ENCODE measurements at places on chromosomes 11 and 22.

- DNase-seq: no peak
Measured at GRCh38 chr22:41816241-41816640, 15.8 kb downstream of the CCDC134 start.

GRCh38 chr11:8948886-8949285 is 6.1 kb upstream of the ASCL3 start:
- no peak for DNase-seq

- no peak for DNase-seq
Measured at GRCh38 chr22:39431821-39432251, 25.0 kb upstream of the MGAT3 start.

DNA sequence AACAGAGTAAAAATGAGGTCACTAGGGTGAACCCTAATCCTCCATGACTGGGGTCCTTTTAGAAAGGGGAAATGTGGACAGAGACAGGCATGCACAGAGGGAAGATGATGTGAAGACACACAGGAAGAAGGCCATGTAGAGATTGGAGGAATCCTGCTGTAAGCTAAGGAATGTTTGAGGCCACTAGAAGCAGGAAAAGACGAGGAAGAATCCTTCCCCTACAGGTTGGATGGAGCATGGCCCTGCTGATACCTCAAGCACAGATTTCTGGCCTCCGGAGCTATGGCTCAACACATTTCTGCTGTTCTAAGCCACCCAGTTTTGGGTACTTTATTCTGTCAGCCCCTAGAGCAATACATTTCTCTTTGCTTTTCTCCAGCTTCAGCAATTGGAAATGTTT is 486.9 kb downstream of the MIAT start:
- no peak for DNase-seq

DNA sequence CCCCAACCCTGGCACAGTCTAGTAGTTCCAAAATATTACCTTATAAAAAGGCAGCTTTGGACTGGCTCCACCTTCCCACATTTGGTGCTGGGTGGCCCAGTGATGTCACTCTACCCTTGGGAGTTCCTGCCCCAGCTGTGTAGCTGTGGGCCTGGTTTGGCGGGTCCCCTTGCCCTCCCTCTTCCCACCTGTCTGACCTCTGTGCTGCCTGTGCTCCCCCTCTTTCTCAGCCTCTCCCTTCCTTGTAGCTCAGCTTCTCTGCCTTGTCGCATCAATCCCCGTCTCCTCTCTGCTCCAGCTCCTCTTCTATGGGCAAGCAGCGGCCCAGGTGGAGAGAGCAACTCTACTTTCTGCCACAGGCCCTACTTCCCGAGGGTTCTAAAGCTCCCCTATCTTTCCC is 54.6 kb downstream of the CHRDL2 start:
- DNase-seq: no peak

DNA sequence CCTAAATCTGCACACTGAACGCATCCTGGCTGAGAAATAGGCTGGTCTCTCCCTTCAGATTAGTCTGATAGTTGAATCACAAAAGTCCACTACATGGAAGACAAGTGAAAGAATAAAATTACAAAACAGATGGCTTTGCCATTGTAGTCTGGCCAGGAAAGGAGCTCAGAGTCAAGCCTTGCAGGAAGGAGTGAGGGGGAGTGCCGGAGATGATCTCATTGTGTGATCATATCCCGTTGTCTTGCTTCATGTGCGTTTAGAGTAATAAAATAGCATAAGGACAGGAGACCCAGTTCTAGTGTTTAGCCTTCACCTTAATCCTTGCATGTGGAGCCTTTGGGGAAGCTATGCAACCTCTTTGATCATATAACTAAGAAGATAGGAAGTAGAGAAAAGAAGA is 666.7 kb upstream of the RAG2 start:
- DNase-seq: no peak

GRCh38 chr22:19597399-19597735 is 73.2 kb upstream of the CLDN5 start:
- DNase-seq: peak; percentile 67

- no peak for DNase-seq
Measured at GRCh38 chr11:133011604-133012003, 520.7 kb downstream of the OPCML start.

DNA sequence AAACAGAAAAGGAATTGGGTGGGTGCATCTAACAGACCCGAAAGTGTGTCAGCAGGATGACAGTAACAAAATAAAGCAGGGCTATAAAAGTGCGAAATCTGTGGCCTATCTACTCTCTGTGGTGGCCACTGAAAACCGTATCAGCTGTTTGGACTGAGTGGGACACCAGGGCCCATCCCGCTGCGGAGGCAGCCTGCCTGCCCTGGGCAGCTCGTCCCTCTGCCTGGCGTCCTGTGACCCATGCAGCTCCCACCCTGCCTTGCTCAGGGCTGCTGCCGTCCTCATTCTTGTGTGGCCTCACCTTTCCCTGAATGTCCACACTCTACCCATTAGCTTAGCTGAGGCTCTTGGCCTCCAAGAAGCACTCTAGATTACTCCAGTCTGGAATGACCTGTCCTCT is 30.4 kb downstream of the CARS1 start:
- no peak for DNase-seq

GRCh38 chr22:36870250-36870649 is 9.4 kb downstream of the NCF4 start:
- DNase-seq: no peak

DNA sequence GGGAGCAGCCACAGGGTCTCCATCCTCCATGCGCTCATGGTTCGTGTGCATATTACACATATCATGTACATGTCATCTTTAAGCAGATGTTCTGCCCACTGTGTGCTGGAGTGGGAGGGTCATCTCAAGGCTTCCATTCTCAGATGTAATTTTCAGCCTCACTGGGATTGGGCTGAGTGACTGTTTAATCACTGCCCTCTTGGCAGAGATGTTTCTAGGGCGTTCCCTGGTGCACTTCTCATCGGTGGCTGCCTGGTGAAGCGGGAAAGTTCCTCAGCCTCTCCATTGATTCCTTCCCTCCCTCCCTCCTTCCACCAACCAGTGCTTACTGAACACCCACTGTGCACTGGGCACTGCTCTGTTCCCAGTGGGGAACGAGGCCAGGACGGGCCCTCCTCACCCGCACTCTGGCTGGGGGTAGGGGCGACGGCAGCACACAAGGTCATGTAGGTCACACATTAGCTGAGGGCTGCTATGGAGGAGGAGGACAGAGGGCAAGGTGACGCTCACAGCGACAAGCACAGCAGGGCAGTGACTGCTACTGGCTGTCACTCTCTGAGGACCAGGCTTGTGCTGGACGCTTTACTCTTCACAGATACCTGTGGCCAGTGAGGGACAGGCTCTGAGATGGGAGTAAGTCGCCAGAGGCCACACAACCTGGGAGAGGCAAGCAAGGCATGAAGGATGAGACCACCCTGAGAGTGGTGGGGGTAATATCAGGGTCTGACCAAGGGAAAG is 22.9 kb downstream of the GNAZ start:
- no peak for DNase-seq

GRCh38 chr11:60772666-60773065 is 12.5 kb upstream of the MS4A10 start:
- no peak for DNase-seq

- peak; percentile 53 for DNase-seq
Measured at GRCh38 chr22:46044621-46045458, 67.9 kb upstream of the WNT7B start.
